Stimulated activated CD8-positive, alpha-beta memory T cell treated with anti-CD3 and anti-CD28 coated beads, Interleukin-12 subunit alpha, Interleukin-12 subunit beta, amount 100 ng/mL, for 4 hours (primary cell): ENCODE measurements at places on chromosomes 6 and 20.
A peak's percentile ranks its signal among the peaks of the same experiment; 100 is the strongest.

DNA sequence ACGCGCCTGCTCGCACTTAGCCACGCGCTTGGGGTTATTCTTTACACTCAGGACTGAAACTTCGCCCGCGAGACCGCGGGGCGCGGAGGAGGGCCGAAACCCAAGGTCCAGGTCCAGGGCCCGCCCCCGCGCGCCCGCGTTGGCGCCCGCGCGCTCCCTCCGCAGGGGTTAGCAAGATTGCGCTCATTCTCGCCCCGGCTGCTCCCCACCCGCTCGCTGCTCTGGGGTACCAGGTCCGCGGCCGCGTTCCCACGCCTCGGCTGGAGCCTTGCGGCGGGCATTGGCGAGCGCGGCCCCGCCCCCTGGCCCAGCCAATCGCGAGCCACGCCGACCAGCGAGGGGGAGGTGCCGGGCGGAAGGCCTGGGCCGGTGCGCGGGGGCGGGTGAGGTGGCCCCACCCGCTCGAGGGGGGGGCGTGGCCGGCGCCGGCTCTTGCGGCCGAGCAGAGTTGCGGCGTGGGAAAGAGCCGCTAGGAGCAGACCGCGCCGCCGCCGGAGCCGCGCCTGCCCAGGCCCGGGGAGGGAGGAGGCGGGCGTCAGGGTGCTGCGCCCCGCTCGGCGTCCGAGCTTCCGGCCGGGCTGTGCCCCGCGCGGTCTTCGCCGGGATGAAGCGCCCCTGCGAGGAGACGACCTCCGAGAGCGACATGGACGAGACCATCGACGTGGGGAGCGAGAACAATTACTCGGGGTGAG, at the start of gene HEY2:
Gene HEY2 (plus strand): TSS at position 460 of the 692 bp plus-strand sequence. CDS start 145 bp downstream, at position 605.
- DNase-seq: peak; percentile 80

DNA sequence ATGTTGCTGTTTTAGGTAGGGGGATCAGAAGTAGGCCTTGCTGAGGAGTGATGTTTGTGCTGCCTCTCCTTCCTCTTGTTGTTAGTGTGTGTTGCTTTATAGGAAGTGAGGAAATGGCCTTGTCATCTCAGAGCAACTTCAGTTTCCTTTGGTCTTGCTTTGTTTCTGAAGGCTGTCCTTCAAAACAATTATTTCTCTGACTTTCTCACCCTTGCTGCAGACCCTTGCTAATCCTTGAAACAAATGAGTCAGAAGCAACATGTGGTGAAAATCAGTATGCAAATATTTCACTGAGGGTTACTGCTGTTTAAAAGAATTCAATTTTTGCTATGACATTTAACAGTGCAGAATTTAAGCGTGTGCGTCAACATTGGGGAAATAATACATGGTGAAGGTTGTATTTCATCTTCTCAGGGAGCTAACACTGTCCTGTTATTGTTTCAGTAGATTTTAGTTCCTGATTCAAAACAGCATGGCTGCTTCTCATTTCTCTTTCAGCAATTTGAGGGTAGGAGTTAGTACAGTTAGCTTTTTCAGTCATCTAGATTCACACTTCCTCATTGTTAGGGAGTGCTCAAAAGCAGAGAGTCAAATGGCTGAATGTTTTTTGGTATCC, 13.8 kb downstream of the RNF144B start:
- no peak for DNase-seq

GRCh38 chr6:69624944-69625343, 171.9 kb downstream of the LMBRD1 start:
- DNase-seq: no peak

- peak; percentile 19 for DNase-seq
Observed at GRCh38 chr20:46681032-46681854, 8.0 kb downstream of the TP53RK start.

DNA sequence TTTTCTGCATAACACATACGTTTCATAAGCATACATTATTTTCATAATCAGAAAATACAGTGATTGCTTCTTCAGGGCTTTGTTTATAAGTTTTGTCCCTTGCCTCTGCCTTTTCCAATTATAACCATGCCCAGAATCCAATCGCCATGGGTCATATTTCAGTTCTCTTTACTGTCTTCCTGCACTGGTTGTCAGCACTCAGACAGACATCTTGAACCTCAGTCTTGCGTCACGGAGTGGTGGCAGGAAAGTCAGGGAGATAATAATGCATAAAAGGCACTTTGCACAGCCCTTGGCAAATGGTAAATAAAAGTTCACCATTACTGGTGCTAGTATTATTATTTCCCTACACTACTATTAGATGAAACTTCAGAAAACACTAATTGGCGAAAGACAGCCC, 7.2 kb downstream of the KIF16B start:
- no peak for DNase-seq

GRCh38 chr6:130381012-130381411, 15.2 kb downstream of the TMEM200A start:
- DNase-seq: no peak

DNA sequence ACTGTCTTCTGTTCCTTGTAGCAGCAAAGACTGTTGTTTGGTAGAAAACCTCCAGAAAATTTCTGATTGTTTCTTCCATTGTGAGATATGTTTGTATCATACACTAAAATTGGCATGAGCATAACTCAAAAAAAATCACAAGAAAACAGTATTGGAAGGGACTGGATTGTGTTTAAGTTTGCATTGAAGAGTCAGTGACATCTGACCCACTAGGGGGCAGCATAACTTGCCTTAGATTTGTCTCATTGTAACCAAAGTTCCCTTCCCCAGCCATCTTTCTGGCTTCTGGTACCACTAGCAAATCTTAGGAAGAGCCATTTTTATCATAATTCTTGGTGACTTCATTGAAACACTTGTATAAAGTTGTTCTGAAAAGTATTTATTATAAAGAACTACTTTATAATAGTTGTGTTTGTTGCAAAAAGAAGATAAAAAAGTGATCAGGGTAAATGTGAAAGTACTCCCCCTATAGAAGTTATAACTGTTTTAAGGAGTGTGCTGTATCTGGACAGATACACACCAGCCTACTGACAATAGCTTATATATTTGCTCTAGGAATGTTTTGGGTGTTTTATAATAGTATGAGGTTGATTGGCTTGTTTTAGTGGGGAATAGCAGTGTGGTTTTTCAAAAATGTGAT, 7.7 kb downstream of the CSTF1 start:
- DNase-seq: peak; percentile 15

GRCh38 chr20:9363673-9364072, 150.7 kb upstream of the LAMP5 start:
- no peak for DNase-seq

DNA sequence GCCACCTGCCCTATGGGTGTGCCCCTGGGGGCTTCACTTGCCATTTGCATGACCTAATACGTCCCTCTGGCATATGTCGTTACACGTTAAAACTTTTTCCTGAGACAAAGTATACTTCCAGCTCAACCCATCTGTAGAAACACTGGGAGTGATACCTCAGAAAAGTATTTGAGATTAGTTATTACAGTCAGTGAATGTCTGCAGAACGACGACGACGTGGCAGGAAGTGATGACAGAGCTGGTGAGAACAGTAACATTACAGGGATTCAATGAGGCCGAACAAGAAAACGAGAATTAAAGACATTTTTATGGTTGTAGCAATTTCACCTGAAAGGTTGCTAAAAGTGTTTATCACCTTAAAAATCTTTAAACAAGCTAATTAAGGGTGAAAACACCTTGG, 40.2 kb downstream of the SASH1 start:
- DNase-seq: no peak

- DNase-seq: no peak
Observed at GRCh38 chr6:96007663-96008062, 8.1 kb upstream of the FUT9 start.

- no peak for DNase-seq
Observed at GRCh38 chr20:50737352-50737751, 6.0 kb downstream of the PARD6B start.

DNA sequence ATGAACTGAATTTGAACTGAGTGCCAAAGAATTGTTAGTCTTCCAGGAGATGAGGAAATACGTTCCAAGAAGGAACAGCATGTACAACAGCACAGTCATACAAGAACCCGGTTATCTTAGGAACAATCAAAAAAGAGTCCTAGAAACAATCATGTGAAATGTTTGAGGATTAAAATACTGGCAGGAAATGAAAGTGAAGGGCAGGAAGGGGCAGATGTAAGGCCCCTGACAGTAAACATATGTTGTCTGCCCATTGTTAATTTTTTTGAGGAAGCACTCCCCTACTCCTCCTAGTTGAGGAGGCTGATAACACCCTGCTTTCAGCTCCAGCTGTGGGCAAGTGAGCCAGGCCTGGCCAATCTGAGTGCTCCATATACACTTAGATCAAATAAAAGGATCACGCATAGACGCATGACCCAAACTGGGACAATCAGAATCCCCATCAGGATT, 220.9 kb downstream of the HACE1 start:
- DNase-seq: no peak

- no peak for DNase-seq
Observed at GRCh38 chr6:87975561-87975960, 72.1 kb upstream of the SPACA1 start.

DNA sequence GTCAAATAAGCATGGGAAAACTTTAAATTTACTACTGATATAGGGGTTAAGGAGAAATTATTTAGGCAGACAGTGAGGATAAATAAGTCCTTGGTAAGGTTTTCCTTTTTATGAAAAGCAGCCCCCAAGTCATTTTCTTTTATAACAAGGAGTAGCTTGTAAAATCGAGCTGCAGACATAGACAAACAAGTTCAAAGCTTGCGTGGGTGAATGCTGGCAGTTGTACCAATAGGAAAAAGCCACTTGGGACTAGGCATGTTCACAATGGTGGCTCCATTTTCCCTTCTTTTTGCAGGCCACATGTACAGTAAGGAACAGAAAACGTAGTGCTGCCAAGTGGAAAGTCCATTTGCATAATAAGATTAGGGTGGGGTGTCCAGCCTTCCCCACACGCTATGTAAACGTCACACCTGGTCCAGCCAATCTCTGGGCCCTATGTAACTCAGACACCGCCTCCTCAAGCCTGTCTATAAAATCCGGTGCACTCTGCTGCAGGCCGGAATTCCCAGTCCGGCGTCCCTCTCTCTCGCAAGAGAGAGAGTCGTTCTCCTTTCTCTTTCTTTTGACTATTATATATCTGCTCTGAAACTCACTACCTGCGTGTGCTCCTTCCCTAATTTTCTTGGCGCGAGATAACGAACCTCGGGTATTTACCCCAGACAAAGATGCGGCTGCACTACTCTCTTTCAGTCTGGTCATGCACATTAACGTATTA, 217.1 kb upstream of the MAN1A1 start:
- no peak for DNase-seq
